ENCODE measurements at places on chromosomes 16 and 17. TPM values are rescaled to one million over a fixed set of nuclear protein-coding genes. Genes with fewer than 3 reads are reported as not detected.

The HOXB3 gene
- 2.9 TPM for total RNA-seq

The HSF4 gene
- 87.7 TPM for total RNA-seq

The HOXB9 gene
- total RNA-seq = 23.0 TPM

The MVD gene
- total RNA-seq = 80.5 TPM

The RAB37 gene
- 18.1 TPM for total RNA-seq

The MYH3 gene
- 4.6 TPM for total RNA-seq

The ERBB2 gene
- 8.2 TPM for total RNA-seq

The UTP18 gene
- 47.4 TPM for total RNA-seq

The DGKE gene
- total RNA-seq = 34.6 TPM

The PRSS22 gene
- total RNA-seq = not detected

The EPX gene
- total RNA-seq = not detected

The SLFN13 gene
- 57.3 TPM for total RNA-seq

The SPATA22 gene
- not detected for total RNA-seq

The CES1 gene
- total RNA-seq = not detected

The FNDC8 gene
- total RNA-seq = not detected

The NRN1L gene
- total RNA-seq = 0.60 TPM

The FN3K gene
- 3.5 TPM for total RNA-seq

The AOC3 gene
- 6.8 TPM for total RNA-seq

The ABCA3 gene
- 13.7 TPM for total RNA-seq

The RNF112 gene
- 0.84 TPM for total RNA-seq

The VAMP2 gene
- 73.6 TPM for total RNA-seq

The PROCA1 gene
- total RNA-seq = 8.0 TPM

The GSG1L gene
- not detected for total RNA-seq

The EFNB3 gene
- not detected for total RNA-seq

The OR1F1 gene
- total RNA-seq = 0.35 TPM

The TBC1D3G gene
- not detected for total RNA-seq

The MYH11 gene
- not detected for total RNA-seq

The IGFBP4 gene
- total RNA-seq = 58.4 TPM

The PRCD gene
- 1.5 TPM for total RNA-seq

The UMOD gene
- not detected for total RNA-seq

The KRT32 gene
- not detected for total RNA-seq

The KRT35 gene
- not detected for total RNA-seq

The ZNF200 gene
- 14.8 TPM for total RNA-seq

The KRT31 gene
- not detected for total RNA-seq

The TPPP3 gene
- 0.16 TPM for total RNA-seq

The MAPT gene
- total RNA-seq = 2.1 TPM

The ZNF750 gene
- not detected for total RNA-seq
